ENCODE measurements at places on chromosomes 4 and X.

- DNase-seq = no peak
Measured at GRCh38 chr4:144310535-144310934, 170.0 kb upstream of the GYPA start.

DNA sequence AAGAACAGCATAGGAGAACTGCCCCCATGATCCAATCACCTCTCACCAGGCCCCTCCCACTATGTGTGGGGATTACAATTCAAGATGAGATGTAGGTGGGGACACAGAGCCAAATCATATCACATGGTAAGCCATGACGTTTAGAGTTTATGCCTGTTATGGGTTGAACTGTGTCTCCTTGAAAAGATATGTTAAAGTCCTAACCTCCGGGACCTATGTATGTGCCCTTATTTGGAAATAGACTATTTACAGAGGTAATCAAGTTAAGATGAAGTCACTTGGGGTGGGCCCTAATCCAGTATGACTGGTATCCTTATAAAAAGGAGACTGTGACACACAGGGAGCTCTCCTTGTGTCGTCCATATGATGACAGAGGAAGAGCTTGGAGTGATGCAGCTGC is 25.2 kb upstream of the SLC2A9 start:
- DNase-seq = peak; percentile 6

DNA sequence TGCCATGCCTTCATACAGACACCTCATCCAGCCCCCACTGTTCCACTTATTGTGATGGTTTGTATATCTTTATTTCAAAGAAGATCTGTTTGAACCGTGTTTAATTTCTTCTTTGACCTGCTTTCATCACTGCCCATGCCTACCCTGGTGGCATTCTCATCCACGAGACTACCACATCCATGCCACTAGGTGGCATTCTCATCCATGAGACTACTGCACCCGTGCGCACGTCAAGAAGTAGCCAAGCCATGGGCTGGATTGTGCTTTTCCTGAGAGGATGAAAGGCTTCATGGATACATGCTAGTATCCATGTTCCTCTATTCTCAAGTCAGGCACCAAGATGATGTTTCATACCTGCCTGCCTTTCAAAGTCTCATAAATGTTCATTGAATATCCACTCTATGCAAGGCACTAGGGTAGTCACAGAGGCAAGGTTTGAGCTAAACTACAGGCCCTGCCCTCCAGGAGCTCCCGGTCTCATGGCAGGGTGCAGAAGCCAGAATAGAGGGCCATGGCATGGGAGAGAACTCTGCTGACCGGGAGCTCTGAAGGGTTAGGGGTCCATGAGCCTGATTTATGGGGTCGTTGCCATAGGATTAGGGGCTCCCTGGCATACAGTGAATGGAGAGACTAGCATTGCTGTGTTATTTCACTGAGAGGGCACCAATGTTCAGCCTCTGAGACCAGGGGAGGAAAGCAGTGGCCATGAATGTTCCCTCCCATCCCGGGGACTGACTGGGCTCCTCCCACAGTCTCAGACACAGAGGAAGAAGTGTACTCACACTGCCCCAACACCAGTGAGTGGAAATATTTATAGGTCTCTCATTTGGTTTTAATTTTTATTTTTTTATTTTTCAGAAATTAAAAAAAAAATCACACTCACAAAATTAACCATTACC is 24.8 kb upstream of the EOLA2 start:
- DNase-seq = peak; percentile 79

DNA sequence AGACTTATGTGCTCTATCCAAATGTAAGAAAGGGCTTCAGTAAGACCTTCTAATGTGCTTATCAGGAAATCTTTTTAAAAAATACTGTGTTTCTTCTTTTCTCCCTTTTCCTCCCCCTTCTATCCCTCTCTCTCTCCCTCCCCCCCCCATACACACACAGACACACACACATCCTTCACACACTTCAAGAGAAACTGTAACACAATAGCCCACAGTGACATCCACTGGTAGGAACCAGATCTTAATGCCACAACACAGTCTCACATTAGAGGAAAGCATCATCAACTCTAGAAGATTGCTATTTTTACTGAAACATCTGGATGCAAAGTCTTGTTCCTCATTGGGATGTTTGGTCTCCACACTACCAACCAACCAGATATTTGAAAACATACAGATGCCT is 4.6 kb downstream of the PCDH19 start:
- DNase-seq = no peak

GRCh38 chr4:86657910-86658309 is 63.8 kb downstream of the PTPN13 start:
- DNase-seq = no peak

GRCh38 chrX:152520653-152521052 is 69.5 kb upstream of the GABRA3 start:
- DNase-seq = no peak

GRCh38 chrX:135974279-135974856 is 580 bp upstream of the MMGT1 start:
- DNase-seq = peak; percentile 87

DNA sequence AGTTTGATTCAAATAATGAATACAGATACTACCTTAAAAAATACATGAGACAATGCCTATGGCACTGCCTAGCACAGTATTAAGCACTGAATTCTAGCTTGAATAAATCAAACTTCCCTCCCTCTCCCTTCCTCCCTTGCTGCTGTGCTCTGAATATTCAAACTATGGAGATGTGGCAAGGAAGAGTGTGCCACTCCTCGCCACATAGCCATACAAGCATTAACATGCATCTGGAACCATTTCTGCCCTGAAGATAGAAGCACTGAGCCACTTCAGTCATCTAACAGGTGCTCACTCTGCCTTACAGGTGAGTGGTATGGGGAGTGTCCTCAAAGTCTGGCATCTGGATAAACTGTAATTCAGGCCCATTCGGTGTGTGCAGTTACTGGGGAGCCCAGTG is 276.9 kb downstream of the ARHGAP24 start:
- DNase-seq = no peak

DNA sequence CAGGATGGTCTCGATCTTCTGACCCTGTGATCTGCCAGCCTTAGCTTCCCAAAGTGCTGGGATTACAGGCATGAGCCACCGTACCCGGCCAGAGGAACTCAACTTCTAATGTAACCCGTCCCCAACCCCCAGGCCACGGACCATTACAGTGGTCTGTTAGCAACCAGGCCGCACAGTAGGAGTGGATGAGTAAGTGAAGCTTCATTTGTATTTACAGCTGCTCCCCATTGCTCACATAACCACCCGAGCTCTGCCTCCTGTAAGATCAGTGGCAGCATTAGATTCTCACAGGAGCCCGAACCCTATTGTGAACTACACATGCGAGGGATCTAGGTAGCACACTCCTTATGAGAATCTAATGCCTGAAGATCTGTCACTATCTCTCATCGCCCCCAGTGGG is 119.6 kb downstream of the SHROOM3 start:
- no peak for DNase-seq

DNA sequence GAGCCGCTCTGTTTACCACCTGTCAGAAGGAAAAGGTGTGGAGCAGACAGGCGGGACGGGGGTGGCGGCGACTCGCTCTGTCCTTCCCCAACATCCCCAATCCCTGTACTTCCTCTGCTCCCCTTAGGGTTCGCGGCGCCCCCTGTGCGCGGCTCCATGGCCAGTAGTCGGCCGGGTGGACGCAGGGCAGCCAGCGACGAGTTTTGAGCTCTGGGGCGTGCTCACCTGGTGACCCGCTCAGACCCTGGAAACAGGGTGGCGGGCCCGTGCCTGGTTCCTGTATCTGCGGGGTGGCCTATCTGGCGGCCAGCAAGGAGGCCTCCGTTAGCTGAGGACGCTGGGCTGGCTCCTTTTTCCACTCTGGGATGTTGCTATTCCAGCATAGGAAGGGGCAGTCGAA is 5.4 kb upstream of the MAGIX start:
- no peak for DNase-seq

- DNase-seq = no peak
Measured at GRCh38 chrX:124362072-124362471, 15.7 kb downstream of the SH2D1A start.

DNA sequence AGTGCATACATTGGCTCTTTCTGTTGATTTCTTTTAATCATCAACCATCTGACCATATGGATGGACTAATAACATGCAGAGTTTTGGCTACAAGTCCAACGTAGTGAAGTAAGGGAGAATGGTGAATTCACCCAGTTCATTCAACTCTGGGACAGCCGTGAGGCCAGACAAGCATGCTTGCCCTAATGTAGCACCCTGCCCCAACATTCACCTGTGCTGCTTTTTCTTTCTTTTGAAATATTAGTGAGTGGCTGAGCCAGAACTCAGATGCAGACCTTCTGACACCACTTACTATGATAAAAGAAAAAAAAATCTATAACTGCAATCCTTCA is 17.5 kb downstream of the ARSJ start:
- no peak for DNase-seq

Data from NCI-H82 (cell line).